ENCODE measurements at places on chromosomes 11 and 22.

DNA sequence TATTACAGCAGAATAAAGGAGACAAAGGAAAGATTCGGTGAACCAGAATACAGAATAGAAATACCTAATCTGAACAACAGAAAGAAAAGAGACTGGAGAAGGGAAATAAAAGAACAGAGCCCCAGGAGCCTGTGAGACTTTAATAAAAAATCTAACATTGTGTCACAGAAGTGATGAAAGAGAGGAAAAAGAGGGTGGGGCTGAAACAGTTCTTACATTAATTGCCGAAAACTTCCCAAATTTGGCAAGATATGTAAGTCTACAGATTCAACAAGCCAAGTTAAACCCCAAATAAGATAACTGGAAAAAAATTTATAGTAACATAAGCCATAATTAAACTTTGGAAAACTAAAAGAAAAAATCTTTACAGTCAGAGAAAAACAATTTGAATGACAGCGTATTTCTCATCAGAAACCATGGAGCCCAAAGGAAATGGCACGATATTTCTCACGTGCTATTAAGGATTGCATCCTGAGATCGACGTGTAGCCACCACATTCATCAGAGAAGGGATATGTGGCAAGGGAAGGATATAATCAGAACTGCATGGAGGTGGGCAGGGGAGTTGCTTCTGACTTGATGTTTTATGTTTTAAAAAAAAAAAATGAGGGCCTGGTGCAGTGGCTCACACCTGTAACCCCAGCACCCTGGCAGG lies 73.9 kb downstream of the SGSM3 start:
- no peak for DNase-seq

DNA sequence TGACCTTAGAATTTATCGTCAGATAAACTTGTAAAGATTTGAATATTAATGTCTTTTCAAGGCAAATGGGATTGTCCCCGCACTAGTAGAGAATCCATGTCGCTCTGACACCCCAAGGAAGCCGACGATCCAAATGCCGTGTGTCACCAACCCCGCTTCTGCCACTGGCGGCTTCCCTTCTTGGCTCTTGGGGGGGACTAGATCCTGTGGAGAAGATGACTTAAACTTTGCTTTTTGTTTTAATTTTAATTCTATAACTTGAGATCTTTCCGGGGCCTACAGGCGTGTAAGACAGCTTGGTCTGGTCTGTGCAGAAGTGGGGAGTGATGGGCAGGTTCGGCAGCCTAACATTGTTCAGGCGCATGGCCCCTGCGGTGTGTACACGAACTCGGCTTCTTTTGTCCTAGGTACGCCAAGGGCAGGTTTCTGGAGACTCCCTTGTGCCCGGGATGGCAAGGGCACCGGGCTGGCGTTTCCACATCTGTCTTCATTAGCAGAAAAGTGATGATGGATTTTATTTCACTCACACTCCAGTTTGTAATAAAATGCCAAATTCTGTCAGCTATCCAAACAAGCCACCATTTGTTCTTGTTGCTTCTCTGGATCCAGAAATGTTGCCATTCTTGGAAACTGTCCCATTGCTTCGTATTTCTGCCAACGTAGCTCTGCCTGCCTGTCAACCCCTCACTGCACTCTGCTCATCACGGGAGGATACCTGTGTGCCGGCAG lies 6.7 kb downstream of the YDJC start:
- DNase-seq, result no peak

GRCh38 chr11:65051398-65051858 lies 6.9 kb downstream of the NAALADL1 start:
- no peak for DNase-seq

- DNase-seq, result no peak
These were observed 1.4 kb downstream of the SIGIRR start for GRCh38 chr11:413120-414081.

GRCh38 chr11:69135420-69136363 lies 20.0 kb upstream of the SMIM38 start:
- DNase-seq, result no peak

DNA sequence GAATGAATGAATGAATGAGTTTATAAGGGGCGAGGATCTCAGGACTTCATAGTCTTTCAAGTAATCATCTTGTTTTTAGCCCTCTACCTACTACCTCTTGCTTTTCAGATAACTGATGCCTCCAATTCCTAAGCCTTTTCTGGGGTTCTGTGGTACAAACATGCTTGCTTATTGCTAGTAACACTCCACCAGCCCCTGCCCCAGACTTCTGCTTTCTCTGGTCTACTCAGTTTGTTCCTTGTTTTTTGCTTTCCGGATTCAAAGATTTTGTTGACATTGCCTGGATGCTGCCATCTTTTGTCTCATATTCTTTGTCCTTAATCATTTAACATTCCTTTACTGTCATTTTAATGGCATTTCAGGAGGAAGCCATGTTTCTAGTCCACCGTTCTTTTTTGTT lies 8.9 kb upstream of the TMEM9B start:
- DNase-seq, result no peak

DNA sequence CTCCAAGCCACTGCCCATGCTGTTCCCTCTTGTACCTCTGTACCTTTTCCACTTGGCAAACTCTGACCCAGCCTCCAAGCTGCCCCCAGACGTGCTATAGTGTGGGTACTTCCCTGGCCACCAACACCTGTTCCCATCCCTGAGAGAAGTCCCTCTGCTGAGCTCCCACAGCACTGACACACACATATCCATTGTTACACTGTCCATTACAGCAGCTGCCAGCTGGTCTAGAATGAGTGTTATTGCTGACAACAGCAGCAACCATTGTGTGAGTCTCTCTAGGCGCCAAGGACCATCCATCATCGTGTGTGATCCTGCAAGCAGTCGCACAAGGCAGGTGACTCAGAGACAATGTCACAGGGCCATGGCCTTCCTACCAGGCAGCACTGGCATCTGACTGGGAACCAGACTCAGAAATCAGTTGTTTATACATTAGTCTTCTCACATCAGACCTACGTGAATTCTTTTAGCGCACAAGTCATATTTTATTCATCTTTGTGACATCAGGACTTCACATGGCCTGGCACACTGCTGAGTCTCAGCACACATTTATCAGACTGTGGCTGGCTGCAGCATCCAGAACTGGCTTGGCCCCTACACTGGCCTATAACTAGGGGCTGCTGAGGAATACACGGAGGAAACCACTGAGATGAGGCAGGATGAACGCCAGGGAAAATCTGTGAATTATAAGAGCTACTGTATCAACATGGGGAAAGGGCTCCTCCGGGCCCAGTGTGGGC lies 56.4 kb downstream of the SGSM3 start:
- no peak for DNase-seq

DNA sequence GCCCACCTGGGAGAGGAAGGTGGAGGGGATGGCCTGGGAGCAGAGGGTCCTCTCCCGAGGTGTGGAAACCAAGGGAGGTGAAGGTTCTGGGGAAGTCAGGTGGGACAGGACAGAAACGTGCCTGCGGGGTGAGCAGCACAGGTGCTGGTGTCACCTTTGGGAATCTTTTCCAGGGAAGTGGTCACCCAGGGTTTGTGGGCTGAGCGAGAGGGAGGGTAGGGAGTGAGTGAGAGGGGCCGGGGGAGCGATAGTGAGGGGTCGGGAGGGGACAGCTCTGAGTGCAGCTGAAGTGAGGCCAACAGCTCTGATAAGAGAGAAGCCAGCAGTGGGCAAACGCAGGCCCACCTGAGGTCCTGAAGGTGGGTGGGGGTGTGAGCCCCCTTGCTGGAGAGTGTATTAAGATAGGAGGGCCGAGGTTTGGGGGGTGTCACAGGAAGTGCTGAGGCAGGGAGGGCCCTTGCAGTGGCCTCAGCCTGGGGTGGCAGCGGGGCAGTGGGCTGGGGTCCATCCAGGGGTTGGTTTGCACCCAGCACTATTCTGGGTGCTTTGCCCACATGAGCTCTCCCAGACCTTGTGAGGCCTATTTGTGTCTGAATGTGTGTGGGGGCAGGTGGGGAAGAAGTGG lies 1.6 kb upstream of the SHANK3 start:
- no peak for DNase-seq

DNA sequence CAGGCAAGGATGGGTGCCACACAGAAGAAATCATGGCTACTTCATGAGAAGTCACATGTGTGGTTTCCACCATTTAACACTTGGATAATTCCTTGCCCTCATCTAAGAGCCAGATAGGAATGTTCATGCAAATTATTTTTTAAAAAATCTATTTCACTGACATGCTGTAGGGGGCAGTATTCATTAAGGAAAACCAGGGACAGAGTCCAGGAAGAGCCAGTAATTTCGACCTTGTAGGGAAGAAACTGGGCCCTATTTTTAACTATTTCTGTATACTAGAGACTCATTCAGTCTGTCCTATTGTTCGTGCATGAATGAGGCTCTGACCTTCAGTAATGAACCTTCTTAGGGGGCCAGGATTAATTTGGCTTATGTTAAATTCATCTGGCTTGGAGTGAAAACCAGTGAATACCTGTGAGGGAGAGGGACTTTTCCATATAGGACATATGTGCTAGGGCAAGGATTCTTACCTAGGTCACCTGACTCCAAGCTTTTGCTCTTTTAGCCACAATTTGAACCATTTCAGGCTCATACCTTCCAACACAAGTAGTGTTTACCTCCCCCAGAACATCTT lies 192.7 kb downstream of the NAV2 start:
- DNase-seq, result peak; percentile 21

- DNase-seq, result peak; percentile 50
These were observed 33.4 kb upstream of the API5 start for GRCh38 chr11:43278193-43278956.

GRCh38 chr22:35313311-35314121 lies 13.8 kb downstream of the TOM1 start:
- no peak for DNase-seq

GRCh38 chr11:3674189-3674588 lies 3.0 kb upstream of the CHRNA10 start:
- DNase-seq, result no peak

- no peak for DNase-seq
These were observed 39.5 kb downstream of the CHKA start for GRCh38 chr11:68081691-68082090.

DNA sequence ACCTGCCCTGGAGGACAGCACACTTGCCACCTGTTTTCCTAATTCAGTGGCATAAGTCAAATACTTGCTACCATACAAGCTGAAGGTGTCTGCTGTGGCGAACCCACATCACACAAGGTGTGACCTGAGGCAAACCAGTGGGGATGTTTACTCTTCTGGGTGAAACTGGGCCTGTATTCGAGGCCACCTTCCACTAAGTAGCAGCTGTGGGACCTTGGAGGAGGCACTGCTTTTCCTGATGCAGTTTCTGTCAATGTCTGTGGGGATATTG lies 927.4 kb downstream of the BRD1 start:
- DNase-seq, result no peak

DNA sequence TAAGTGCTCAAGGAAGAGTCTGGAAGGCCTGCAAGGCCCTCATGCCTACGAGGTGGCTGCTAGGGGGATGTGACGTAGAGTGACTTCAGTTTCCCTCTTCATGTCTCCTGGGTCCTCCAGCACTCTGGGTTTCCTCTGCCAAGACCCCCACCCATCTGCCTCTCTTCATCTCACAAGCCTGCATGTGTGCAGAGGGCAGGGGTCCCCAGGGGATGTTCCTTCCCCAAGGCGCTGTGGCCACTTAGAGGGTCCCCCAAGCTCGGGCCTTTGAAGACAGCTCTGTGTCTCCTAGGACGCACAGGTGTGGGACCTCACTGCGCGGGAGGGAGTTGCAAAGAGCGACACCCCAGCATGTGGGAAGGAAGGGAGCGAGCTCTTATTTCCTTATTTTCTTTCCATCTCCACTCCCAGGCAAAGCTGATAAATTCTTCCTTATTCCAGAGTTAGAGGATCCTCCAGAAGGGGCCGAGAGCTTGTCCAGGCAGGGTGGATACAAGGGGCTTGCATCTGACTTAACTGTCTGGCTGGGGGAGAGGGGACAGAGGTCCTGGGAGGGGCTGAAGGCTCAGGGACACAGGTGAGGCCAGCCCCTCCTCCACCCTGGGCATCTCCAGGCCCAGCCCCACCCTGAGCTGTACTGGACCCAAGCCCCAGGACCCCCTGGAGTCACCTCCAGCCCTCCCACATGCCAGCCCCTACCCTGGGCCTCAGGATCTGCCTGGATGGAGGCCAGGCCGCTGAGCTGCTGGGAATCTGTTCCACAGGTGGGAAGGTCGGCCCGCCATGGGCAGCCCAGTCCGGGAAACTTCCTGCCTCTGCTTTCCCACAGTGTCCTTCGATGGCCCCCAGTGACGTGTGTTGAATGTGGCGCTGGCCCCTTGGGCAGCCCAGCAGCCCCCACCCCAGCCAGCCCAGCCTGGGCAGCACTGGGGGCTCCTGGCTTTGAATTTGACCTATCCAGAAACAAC lies 59.7 kb upstream of the KCNQ1OT1 start:
- no peak for DNase-seq

DNA sequence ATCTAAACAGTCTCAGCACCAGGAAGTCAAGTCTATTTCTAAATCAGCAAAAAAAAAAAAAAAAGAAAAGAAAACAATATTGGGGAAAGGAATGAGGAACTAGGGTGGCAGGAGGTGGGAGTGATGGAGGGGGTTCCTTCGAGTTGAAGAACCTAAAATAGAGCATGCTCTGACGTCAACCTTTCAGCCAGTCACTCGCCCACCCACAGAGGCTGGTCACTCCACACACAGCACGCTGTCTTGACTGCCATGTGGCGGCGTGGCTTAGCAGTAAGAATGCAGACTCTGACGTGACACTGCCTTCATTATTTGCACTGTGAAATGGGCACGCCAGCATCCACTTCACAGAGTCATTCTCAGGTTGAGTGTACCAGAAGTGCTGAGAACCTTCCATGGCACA lies 48.3 kb downstream of the LARGE1 start:
- DNase-seq, result no peak

DNA sequence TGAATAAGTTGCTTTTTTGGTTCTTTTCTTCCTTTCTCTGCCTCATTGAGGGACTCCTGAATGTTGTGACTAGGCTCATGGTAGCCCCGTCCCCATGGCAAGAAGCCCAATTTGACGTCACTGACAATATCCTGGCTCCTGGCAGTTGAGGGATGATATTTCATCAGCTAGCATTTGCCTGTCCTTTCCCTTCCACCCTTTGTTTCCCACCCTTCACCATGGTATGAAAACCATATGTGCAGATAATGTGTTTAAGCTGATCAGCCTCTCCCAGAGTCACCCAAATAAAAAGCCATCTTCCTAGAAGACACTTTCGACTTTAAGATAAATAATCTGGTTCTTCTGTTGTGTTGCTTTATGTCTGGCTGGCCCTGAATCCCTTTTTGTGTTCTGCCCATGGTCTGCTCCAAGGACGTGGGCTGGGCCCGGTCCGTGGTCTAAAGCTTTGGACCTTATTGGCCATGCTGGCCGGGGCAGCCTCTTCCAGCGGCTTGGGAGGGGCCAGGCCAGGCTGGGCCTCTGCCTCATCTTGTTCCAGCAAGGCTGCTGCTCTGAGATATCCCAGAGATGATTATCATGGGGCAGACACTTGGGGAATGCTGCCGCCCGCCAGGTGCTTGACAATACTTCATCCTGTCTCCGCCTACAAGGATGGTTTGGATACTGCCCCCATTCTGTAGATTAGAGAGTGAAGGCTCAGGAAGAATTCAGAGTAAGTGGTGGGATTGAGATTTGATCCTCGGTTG lies 5.1 kb downstream of the TSPAN18 start:
- no peak for DNase-seq

- DNase-seq, result no peak
These were observed 22.2 kb downstream of the MYBPC3 start for GRCh38 chr11:47329987-47330931.

GRCh38 chr11:65730461-65730860 lies 9.9 kb upstream of the RNASEH2C start:
- no peak for DNase-seq

GRCh38 chr11:97280347-97280746 lies 890.5 kb downstream of the JRKL start:
- no peak for DNase-seq
